ENCODE measurements at places on chromosomes 7 and 10.
A peak's percentile ranks its signal among the peaks of the same experiment; 100 is the strongest.

- DNase-seq, result no peak
Observed at GRCh38 chr10:18594574-18595156, 56.7 kb downstream of the NSUN6 start.

- DNase-seq, result peak; percentile 30
Observed at GRCh38 chr10:110353244-110354119, 48.8 kb upstream of the SMNDC1 start.

DNA sequence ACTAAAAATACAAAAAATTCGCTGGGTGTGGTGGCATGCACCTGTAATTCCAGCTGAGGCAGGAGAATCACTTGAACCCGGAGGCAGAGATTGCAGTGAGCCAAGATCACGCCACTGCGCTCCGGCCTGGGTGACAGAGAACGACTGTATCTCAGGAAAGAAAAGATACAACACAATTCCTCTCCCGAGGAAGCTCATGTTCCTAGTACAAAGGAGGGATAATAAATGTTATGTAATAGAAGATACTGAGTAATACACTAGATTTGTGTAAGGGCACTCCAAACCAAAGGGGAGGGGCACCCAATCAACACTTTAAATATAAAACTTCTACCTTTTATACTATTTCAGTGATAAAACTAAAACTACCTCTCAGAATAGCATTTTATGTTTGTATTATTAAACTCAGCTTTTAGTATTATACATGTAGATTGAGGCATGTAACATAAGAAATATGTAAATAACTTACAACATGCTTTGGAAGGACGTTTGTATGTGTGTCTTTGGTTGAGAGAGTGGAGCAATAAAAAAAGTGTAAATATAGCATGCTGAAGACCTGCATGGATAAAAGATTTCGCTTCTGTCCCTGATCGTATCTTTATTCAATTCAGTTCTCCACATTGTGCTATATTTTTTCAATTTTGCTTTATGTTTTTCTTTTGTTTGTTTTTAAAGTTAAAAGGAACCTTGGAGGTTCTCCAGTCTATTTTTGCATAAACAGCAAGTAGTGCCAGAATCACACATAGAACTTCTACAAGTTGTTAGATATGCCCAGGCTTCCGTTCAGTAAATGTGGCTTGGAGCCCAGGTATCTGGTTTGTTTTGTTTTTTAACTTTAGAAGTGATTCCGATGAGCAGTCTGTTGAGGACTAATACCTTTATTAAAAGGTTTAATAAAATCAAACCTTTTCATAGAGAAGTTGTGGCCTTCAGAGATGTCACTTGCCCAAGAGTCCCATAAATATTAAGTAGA is 71.9 kb downstream of the WAC start:
- no peak for DNase-seq

DNA sequence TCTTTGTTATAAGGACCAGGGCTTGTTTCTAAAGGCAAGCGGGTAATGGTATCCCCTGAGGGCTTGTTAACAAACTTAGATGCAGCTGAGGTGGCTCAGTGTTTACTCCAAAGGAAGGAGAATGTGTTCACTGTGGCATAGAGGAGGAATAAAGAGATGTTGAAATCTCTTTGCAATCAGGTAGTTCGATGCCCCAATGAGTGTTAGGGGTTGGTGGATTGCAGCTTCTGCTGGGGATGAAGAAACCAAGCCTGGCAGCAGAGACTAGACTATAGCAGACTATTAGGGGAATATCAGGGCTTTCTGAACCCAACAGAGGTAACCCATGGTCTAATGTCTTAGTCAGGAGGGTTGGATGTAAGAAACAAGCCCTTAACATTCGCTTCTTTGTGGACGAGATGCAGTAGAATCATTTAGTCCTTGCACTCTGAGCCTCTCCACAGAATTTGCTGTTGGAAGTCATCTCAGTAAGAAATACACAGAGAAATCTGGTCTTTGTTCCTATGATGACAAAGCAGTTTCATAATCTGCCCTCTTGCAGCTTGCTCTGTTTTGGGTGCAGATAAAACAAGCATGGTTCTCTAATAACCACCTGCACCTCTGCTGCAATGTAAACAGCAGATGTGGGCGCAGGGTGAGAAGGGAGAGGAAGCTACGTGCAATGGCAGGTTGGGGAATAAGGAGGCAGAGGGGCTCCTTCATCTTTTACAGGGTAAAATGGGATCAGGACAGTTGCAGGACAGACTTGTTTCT is 108.6 kb downstream of the NRF1 start:
- no peak for DNase-seq

DNA sequence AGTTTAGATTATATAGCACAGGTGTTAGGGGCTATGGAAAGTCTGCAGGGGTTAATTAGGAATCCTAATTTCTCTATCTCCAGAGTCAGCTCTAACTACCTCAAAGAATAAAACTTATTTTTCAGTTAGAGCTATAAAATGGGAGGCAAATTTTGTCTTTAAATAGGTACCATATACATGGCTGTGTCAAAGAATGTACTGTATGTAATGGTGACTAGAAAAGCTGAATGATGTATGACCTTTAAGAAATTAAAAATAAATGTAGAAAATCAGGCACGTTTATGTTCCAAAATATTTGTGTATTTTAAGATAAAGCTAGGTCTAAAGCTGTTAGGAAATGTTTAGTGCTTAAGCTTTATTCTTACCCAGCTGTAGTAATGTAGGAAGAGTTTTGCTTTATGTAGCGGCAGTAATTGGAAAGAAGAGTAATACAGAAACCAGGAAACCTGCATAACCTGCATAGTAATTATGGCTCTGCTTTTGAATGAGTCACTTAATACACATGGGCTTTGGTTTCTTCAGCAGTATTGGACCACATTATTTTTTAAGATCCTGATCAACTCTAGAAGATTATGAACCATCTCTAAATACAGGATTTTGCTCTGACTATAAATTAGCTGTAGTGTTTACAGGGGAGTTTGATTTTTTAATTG is 85.0 kb downstream of the KMT2E start:
- no peak for DNase-seq

- no peak for DNase-seq
Observed at GRCh38 chr7:91759205-91759863, 121.2 kb downstream of the MTERF1 start.
